Activated CD4-positive, alpha-beta T cell treated with anti-CD3 and anti-CD28 coated beads, Interleukin-2, amount 50 U/mL, for 1 hour (primary cell): ENCODE measurements at places on chromosomes 7 and 10.

GRCh38 chr7:127527561-127527960 is 57.8 kb downstream of the GCC1 start:
- DNase-seq, result no peak

DNA sequence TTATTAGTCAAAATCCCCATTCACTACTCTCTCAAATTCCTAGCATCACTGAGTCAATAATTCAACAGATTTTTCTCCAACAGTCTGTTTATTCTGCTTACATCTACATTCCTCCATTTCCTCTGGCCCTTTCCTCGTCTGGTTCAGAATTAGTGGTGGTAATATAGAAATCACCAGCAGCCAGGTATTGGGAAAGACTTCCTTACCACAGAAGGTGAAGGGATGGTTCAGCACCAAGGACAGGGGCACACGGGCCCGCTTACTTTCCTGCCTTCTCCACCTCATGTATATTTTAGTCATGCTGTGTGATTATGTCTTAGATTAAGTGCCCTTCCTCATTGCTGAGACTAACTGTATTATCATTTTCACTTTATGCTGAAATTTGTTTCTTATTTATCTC is 70.4 kb upstream of the APBB1IP start:
- peak; percentile 36 for DNase-seq

- no peak for DNase-seq
These were observed 27.0 kb upstream of the JAZF1 start for GRCh38 chr7:28207486-28208158.

- no peak for DNase-seq
These were observed 70.7 kb upstream of the C1QL3 start for GRCh38 chr10:16592378-16592777.

GRCh38 chr10:112956631-112957350 is 6.7 kb downstream of the TCF7L2 start:
- DNase-seq, result no peak

GRCh38 chr10:43000651-43001426 is 76.0 kb upstream of the RET start:
- DNase-seq, result no peak

GRCh38 chr10:45673074-45673648 is 589 bp upstream of the ZFAND4 start:
- DNase-seq, result no peak

GRCh38 chr7:37786741-37787569 is 61.4 kb upstream of the NME8 start:
- DNase-seq, result no peak
